Activated T-cell treated with anti-CD3 and anti-CD28 coated beads for 48 hours (primary cell): ENCODE measurements at places on chromosomes 7 and 10.

- DNase-seq, result no peak
Observed at GRCh38 chr7:80720146-80720545, 81.7 kb downstream of the CD36 start.

DNA sequence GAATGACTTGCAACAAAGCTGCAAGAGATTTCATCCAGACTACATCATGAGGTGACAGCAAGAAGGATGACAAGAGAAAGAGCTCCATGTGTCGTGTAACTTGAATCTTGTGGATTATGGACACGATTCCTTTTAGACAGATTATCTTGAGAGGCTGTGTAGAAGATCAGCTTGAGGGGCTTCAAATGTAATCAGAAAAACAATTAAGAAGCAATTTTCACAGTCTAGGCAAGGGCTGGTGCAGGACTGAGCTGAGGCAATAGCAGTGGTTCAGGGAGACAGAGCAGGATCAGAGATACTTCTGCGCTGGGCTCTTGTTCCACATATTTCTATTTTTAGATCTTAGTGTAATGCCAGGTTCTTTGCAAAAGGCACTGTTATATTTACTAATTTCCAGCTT lies 253.0 kb upstream of the COBL start:
- DNase-seq, result no peak

- no peak for DNase-seq
Observed at GRCh38 chr10:74957285-74957961, 131.0 kb downstream of the KAT6B start.

DNA sequence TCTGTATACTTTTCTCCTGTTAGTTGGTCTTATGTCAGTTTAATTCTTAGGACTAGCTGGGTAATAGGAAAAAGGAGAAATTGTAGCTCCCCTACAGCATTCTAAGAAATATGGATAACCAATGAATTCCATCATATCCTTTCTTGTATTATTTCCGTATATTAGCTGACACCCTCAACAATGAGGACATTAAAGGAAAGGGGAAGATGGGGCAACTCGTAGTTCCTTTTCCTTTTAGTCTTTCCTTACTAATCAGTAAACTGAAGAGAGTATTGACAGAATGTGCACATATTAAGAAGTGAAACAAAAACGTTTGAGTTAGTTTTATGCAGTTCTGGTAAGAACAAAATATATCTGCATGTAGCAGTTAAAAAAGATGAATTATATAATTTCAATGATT lies 35.1 kb upstream of the C10orf67 start:
- DNase-seq, result no peak

GRCh38 chr10:44300666-44301649 lies 83.9 kb downstream of the CXCL12 start:
- peak; percentile 5 for DNase-seq
